Esophagus muscularis mucosa (tissue), 4 donors: ENCODE measurements at places on chromosomes 4 and X. TPM values are rescaled to one million over a fixed set of nuclear protein-coding genes. Genes with fewer than 3 reads are reported as not detected.

- H3K27me3 ChIP-seq: peaks cover 30% of the 10 kb centered on the region
- no peak for DNase-seq
- H3K4me1 ChIP-seq: peaks cover 10% of the 10 kb centered on the region
- H3K36me3 ChIP-seq: no peaks in the 10 kb centered on the region
- H3K27ac ChIP-seq: no peak within 1 kb of the TSS
Measured at GRCh38 chr4:107035819-107036583, at the start of gene DKK2. TSS of gene DKK2 (minus strand) at chr4:107036313. CDS start at chr4:107035591, 722 bp downstream.

GRCh38 chr4:109157205-109157604 is 145.3 kb downstream of the COL25A1 start:
- no peak overlapping the region for H3K27ac ChIP-seq
- no peaks in the 10 kb centered on the region for H3K27me3 ChIP-seq
- DNase-seq: no peak
- no peaks in the 10 kb centered on the region for H3K4me1 ChIP-seq
- no peaks in the 10 kb centered on the region for H3K36me3 ChIP-seq
- no peak overlapping the region for H3K4me3 ChIP-seq

The CCKAR gene
- 1.3 TPM for total RNA-seq

- H3K4me1 ChIP-seq: no peaks in the 10 kb centered on the region
- H3K27ac ChIP-seq: no peak overlapping the region
- no peaks in the 10 kb centered on the region for H3K27me3 ChIP-seq
Measured at GRCh38 chr4:110514889-110515479, 39.0 kb downstream of the ENPEP start.

The DAPP1 gene
- 0.91 TPM for total RNA-seq

GRCh38 chr4:158817562-158818296 is 48.9 kb downstream of the FNIP2 start:
- no peaks in the 10 kb centered on the region for H3K36me3 ChIP-seq
- H3K27me3 ChIP-seq: no peaks in the 10 kb centered on the region
- no peak overlapping the region for H3K4me3 ChIP-seq

GRCh38 chr4:4323705-4324534 is 33.9 kb downstream of the ZBTB49 start:
- H3K27ac ChIP-seq: no peak overlapping the region
- H3K4me1 ChIP-seq: no peaks in the 10 kb centered on the region

DNA sequence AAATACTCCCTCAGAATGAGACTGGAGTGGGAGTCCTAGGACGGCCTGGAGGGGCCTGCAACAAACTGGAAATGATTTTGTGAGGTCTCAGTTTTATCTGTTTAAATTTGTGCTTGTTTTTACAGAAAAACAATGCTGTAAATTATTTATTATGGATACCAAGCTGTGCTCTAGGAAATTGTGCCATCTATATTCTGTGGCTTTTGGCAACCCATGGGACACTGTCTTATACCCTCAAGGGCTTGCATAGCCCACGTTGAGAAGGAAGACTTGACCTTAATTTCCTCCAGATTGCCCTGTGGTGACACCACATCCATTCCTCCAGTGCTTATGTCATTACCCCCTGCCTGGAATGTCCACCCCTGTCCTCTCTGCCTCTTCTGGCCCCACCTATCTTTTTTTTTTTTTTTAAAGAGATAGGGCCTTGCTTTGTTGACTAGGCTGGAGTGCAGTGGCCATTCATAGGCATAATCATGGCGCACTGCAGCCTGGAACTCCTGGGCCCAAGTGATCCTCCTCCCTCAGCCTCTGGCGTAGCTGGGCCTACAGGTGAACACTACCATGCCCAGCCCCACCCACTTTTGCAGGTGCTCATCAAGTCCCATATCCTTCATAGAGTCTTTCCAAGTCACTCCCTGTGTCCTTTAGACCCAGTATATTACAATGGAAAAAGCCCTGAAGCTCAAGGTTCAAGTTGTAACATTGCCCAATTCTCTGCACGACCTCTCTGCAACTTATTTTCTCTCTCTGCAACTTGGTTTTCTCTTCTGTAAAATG is 77.4 kb downstream of the HPRT1 start:
- H3K27me3 ChIP-seq: no peaks in the 10 kb centered on the region
- no peaks in the 10 kb centered on the region for H3K4me1 ChIP-seq
- no peak overlapping the region for H3K4me3 ChIP-seq
- no peak for DNase-seq

The MUC7 gene
- total RNA-seq: not detected

GRCh38 chr4:114998316-114998715 is 115.1 kb downstream of the NDST4 start:
- no peaks in the 10 kb centered on the region for H3K27me3 ChIP-seq
- no peak for DNase-seq
- no peak overlapping the region for H3K4me3 ChIP-seq
- H3K36me3 ChIP-seq: no peaks in the 10 kb centered on the region

- no peak overlapping the region for H3K4me3 ChIP-seq
- no peak for DNase-seq
- no peaks in the 10 kb centered on the region for H3K27me3 ChIP-seq
- H3K4me1 ChIP-seq: no peaks in the 10 kb centered on the region
Measured at GRCh38 chr4:33133723-33134122, 2413.6 kb downstream of the PCDH7 start.

DNA sequence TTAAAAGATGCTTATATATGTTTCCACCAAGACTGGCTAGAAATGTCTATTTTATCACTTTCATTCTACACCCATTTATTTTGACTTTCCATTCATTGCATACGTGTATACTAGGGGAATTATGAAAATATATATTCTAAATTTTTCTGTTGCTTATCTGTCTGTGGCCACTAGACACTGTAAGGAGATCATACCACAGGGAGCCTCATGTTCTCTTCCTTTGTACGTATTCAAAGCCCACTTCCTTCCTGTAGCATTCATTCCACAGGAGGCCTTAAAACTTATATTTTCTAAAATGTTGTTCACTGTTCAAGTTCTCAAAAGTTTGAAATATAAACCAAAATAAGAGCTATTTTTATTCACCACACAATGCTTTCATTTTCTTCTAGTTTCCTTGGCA is 1848.9 kb upstream of the TENM3 start:
- H3K4me1 ChIP-seq: no peaks in the 10 kb centered on the region
- no peak overlapping the region for H3K4me3 ChIP-seq
- H3K36me3 ChIP-seq: no peaks in the 10 kb centered on the region
- no peaks in the 10 kb centered on the region for H3K27me3 ChIP-seq

The FAT1 gene
- 244 TPM for total RNA-seq
